ENCODE measurements at places on chromosomes 1 and 21.

GRCh38 chr1:237098541-237098940, 56.6 kb downstream of the RYR2 start:
- peak; percentile 42 for ATAC-seq

DNA sequence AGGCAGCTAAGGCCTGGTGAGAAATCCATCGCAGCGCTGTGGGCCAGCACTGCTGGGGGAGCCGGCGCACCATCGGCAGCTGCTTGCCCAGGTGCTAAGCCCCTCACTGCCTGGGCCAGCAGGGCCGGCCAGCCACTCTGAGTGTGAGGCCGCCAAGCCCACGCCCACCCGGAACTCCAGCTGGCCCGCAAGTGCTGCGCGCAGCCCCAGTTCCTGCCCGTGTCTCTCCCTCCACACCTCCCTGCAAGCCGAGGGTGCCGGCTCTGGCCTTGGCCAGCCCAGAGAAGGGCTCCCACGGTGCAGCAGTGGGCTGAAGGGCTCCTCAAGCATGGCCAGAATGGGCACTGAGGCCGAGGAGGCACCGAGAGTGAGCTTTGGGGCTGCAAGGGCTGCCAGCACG, 64.4 kb downstream of the EBNA1BP2 start:
- no peak for ATAC-seq

DNA sequence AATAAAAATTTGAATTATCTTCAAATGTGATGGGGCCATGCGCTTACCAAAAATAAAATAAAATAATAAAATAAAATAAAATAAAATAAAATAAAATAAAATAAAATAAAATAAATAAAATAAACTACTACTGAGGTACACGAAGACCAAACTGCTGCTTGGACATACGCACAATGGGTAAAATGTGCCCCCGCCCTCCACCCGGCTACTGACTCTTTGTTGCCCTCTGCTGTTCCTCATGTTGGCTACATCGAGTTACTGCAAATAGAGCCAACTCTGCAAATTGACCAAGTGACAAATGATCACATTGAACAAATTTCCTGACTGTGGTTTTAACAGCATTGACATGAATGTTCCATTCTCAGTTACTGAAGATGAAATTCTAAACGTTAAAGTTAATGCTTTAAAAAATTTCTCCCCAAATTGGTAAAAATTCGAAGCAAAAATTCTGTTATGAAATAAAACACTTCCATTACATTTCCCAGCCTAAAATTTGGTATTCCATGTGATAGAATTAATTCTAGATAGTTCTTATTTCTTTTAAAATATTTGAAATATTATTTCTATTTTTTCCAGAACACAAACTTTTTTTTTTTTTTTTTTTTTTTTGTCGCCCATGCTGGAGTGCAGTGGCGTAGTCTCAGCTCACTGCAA, 18.8 kb upstream of the MAP1LC3C start:
- peak; percentile 42 for ATAC-seq

GRCh38 chr21:35682904-35683549, 377.3 kb downstream of the SETD4 start:
- peak; percentile 47 for ATAC-seq

DNA sequence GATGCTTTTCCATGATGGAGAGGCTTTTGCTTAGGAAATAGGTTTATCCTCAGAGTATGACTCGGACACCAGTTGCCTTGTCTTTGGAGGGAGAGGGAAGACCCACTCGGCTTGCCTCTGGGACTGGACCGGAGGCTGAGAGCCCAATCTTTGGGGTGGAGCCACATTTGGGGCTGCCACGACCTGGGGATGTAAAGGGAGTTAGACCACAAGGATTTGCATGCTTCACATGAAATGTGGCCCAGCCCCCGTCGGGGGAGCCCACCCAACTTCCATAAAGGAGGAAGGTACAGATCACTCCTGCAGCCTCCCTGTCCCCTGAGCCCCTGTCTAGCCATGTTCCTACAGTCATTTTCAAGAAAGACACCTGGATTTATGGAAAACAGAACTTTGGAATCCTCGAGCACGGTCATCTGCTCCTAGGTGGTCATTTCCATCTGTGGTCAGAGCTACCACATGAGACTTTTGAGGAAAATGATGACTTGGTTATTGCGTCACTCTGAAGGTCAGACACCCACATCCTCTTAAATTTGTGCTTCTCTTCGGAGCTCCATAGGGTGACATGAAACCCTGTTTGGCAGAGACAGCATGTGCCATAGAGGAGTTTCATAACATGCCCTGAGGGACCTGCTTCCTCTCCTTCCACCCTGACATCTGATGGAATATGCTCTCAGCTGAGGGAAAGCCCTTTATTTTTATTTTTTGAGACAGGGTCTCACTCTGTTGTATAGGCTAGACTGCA, 99.4 kb upstream of the SLC45A1 start:
- ATAC-seq: no peak

DNA sequence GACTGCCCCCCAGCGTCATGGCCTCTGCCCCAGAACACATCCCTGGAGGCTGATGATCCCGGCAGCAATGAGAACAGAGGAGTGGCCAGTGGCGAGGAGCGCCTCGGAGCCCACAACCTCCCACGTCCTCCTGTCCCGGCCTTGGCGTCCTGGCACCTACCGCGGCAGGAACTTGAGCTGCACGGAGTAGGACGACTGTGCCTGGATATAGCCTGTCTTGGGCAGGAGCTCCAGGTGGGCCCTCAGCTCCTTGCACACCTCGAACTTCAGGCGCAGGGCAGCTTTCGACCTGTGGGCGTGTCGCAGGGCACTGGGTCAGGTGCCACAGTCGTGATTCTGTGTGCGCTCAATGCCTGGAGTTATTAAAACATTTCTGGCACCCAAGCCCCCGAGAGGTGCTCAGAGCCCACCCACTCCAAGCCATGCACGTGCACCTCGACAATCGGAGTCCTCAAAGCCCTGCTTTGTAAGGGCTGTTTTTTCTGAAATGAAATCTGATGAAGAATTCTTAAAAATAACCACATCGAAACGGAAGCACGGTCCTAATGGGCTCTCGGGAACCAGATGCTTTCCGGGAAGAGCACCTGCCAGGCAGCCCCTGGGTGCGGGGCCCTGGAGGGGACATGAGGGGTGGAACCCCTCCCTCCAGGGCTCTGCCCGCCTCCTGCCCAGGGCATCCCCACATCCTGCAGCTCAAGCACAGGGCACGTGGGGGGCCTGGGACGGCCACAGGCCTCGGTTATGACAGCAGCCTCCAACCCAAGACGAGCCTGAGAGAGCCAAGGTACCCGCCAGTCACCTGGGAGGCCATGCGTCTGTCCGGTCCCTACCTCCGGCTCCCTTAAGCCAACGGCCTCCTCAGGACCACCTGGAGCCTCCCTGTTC, 23.0 kb upstream of the TMEM52 start:
- no peak for ATAC-seq

- ATAC-seq: no peak
Observed at GRCh38 chr1:174682419-174683008, 234.8 kb downstream of the GPR52 start.

- no peak for ATAC-seq
Observed at GRCh38 chr21:39318091-39318959, 4.9 kb upstream of the BRWD1 start.

DNA sequence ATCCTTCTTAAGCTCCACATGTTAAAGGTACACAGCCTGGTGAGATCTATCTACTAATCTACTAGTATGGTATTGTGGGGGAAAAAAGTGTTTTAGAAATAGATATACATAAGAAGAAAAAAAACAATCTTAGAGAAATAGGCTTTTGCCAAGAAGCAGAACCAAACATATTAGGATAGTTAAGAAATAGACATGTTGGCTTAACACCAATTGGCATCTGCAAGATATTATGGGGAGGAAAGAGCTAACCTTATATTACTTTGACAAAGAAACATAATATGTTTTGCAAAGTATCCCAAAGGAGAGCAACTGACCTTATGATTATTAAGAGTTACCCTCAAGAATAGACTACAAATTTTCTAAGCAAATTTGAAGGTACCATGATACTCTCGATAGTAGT, 202.9 kb downstream of the BRINP3 start:
- no peak for ATAC-seq

- no peak for ATAC-seq
Observed at GRCh38 chr1:115170377-115170776, 81.1 kb upstream of the TSPAN2 start.

DNA sequence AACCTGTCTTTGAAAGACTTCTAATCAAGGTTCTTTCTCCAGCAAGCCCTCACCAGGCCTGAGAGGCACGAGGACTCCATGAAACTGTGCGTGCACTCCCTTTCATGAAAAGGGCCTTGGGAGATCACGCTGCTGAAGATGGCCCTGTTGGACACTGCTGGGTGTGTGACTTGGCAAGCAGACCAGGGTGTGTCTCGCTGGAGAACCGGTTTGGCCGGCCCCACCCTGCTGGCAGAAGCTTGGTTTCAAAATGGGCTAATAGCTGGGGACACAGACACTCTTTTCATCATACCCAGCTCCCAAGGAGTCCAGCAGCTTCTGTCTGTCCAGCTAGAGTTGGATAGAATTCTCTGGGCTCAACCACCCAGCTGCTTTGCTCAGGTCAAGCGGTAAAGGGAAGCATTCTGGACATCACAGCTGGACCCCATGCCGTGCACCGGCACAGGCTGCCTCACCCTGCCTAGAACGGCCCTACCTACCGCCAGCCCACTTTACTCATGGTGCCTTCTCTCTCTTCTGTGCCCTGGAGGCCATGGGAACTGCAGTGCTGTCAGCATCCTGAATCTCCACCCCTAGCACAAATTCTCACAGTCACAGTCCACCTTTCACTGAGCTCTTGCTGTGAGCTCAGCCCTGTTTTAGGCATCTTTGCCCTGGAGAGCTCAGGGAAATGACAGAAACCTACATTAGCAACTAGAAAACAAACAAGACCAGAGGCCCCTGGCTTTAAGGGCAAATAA, 24.6 kb downstream of the PKP1 start:
- ATAC-seq: no peak

DNA sequence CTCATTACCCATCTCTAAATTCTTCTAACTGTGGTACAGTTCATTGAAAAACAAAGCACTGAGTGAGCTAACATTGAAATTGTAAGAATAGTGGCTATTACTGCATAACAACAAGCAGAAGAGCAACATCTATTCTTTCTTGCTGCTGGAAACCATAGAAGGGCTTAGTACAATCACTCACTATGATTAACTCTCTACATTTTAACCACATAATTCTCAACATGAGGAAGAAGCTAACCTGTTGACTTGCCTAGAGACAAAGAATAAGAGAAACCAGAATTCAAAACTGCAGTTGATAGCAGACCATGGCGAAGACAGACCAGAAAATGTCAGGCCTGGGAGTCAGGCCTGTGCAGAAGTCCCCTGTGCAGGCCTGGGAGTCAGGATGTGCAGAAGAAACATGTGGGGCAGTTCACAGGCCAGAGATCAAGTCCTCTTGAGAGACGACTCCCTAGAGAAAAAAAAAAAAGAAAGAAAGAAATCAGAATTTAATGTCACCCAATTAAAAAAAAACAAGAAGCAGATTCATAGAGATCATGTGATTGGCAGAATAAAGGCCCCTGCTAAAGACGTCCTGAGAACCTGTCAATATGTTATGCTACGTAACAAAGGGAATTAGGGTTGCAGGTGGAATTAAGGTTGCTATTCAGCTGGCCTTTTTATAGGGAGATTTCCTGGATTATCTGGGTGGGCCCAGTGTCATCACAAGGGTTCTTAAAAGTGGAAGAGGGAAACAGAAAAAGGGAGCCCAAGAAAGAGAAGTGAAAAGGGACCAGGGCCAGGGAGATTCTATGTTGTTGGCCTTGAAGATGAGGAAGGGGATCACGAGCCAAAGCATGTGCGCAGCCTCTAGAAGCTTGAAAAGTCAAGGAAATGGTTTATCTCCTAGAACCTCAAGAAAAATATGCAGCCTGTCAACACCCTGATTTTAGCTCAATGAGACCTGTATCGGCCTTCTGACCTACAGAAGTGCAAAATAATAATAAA, 94.9 kb downstream of the MRPL39 start:
- peak; percentile 73 for ATAC-seq

DNA sequence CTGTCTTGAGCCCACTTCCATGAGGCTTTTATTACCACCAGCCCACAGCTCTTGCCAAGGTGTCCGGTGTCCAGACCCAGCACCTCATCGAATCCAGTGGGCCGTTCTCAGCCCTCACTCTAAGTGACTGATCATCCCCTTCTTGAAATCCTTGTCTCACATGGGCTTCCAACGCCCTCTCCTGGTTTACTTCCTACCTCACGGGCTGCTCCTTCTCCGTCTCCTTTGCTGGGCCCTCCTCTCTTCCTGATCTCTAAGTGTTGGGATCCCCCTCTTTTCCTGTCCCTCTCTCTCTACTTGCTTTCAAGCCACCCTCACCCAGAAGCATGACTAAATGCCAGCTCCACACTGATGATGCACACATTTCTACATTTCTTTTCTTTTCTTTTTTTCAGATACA, 9.0 kb upstream of the RHBG start:
- ATAC-seq: no peak

GRCh38 chr21:32578107-32578691, 7.1 kb downstream of the TCP10L start:
- peak; percentile 56 for ATAC-seq

GRCh38 chr1:9454494-9455066, 84.7 kb upstream of the SLC25A33 start:
- ATAC-seq: no peak

GRCh38 chr1:206860165-206860564, 5.3 kb upstream of the IL20 start:
- ATAC-seq: no peak

- ATAC-seq: no peak
Observed at GRCh38 chr1:59976194-59977074, 49.9 kb upstream of the CYP2J2 start.

DNA sequence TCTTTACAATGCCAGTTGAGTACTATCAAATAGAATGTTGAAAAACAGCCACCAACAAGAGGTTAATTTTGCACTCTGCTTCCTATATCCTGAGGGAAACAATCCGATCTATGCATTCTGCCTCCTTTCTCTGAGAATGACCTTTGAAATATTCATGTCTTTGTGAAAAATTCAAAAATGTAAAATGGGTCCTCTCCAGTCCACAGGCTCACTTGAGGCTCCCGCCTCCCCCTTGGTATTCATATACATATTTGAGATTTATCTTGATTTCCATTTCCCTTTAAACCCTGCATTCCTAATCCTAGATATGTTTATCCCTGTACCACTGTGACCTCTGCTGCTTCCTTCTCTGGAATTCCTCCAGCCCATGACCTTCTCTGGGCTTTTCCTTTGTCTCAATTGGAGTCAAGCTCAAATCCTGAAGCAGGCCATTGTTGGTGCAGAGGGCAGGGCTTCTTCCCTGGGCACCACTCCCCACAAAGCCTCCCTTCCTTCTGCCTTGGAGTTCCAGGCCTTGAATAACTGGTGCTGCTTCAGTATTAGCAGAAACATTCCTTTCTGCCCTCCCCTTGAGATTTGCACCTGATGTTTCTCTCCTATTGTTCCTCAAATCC, 296.8 kb downstream of the PBX1 start:
- ATAC-seq: no peak

GRCh38 chr1:177954076-177954475, 15.8 kb downstream of the SEC16B start:
- ATAC-seq: no peak

GRCh38 chr1:212186427-212187207, 98.6 kb upstream of the PPP2R5A start:
- peak; percentile 68 for ATAC-seq

DNA sequence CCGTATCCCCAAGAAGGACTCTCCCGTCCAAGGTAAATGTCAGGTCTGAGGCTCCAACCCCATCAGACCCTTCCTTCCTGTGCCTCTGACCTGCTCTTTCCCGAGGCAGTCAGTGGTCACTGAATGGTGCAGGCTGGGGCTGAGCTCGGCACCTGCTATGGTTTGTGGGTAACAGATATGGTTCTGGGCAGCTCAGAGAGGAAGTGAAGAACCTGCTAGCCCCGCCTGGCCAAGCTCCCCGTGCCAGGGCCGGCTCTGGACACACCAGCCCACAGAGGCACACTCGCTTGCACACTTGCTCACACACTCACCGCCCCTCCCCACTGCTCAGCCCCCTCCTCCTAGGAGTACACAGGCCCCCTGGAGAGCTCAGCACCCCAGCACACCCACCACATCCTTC, 16.4 kb downstream of the NCMAP start:
- ATAC-seq: no peak

Measured in activated T-helper 17 cell treated with anti-CD3 and anti-CD28 coated beads, Interleukin-2, amount 50 U/mL, for 72 hours (primary cell).